ENCODE measurements at places on chromosomes 7 and 10.

GRCh38 chr10:68492118-68492517, 20.3 kb upstream of the DNA2 start:
- DNase-seq = no peak

- DNase-seq = no peak
These were observed 48.6 kb downstream of the DGKI start for GRCh38 chr7:137798073-137798763.

- no peak for DNase-seq
These were observed 104.2 kb downstream of the ARID5B start for GRCh38 chr10:62005687-62006086.

GRCh38 chr10:43128958-43129706, 9.1 kb upstream of the CSGALNACT2 start:
- no peak for DNase-seq

DNA sequence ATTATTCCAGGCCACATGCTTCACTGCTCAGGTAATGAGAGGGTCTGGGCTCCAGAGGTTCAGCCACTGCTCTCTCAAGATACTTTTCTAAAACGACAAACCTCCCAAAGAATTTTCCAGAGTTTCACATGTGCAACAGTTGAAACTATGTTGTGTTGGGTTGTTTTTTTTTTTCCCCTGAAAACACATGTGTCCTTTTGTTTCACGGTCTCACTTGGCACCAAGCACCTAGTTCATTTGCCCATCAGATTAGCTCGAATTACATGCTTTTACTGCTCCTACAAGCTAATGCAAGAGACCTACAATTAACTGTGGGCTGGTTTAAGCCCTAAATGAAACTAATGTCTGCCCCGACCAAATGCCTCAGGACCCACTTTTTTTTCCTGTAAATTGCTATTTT, 313.3 kb downstream of the FGFR2 start:
- no peak for DNase-seq

DNA sequence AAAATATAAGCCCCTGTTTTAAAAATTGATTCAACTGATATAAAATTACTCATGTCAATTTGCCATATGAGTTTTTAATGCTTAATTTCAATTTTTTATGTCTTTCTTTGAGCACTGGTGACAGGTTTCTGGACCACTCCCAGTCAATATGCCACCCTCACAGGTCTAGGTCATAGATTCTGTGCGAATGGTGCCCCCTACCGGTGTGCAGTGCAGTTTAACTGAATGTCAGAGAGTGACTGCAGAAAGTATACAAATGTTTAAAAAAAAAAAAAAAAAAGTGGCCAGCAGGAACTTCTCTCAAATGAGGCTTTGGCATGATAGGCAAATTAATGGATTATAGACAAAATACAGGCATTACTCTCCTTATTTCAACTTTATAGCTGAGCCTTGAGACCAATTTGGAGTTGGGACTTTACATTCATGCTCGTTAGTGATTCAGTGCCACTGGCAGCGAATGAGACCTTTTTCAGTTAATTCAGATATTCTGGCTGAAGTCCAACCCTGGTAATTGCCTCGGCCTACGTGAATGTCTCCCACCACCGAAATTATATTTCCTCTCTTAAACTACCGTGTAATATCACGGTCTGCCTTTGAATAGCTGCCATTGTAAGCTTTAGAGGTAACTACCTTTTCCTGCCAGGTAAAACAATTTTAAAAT, 427.6 kb downstream of the PHTF2 start:
- peak; percentile 1 for DNase-seq

DNA sequence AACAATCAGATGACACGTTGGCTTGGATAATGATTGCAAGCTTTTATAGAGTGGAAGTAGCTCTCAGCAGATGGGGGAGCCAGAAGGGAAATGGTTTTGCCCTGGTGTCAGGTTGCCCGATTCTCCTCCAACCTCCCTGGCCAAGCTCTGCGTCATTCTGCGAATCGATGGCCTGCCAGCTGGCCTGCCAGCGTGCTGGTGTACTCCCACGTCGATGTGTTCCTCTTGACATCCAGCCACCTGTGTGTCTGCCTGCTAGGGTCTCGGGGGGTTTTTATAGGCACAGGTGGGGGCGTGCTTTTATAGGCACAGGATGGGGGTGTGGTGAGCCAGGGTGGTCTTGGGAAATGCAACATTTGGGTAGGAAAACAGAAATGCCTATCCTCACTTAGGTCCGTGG, 4.6 kb downstream of the NET1 start:
- DNase-seq = no peak

DNA sequence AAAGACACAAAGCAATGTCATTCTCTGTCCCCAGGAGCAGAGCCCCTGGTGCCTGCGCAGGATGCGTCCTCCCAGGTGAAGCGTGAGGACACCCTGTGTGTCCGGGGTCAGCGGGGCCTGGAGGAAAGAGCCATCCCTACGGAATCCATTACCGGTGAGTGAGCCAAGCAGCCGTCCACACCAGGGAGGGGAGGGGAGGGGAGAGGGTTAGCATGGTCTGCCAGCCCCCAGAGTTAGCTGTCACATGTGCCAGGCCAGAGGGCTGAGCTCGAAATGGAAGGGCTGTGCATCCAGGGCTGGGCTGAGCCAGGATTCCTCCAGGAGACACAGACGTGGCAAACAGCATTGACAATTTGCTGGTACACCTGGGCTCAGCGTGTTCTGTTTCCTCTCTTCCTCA, 15.2 kb downstream of the ZNF282 start:
- DNase-seq = no peak

DNA sequence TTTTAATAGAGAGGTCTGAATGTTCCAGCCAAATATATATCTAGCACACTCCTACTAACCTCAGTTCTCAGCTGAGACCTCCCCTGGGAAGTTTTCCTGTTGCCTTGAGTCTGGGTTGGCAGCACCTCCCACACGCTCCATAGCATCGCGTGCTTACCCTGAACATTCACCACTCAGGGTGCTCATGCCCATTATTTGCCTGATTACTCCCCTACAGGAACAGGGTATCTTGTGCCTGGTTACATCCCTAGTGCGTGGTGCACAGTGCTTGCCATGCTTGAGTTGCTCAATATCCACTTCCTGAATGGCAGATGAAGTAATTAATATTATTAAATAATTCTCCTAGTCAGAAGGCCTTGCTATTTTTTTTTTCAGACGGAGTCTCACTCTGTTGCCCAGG, 269.9 kb upstream of the IMMP2L start:
- DNase-seq = no peak

- DNase-seq = no peak
These were observed 1.2 kb downstream of the GTPBP10 start for GRCh38 chr7:90347759-90348158.

- DNase-seq = no peak
These were observed 503.8 kb upstream of the CELF2 start for GRCh38 chr10:10513898-10514297.

DNA sequence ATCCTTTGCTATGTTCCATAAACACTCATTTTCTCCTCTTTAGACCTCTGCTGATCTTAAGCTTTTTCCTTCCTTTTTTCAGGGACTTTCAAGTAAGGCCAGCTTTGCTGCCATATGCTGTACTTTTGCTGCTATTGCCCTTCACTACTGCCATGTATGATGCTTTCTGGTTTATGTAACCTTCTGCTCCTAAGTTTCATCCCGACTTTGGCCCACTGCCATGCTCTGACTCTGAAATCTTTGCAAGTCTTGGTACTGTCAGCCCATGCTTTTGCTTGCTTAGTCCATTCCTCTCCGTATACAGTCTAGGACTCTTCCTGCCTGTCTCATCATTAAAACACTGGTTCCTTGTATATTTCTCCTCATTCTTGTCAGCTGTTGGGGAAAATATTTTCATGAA, 152.4 kb downstream of the RNF133 start:
- no peak for DNase-seq

GRCh38 chr7:33054261-33054964, 8.2 kb downstream of the NT5C3A start:
- no peak for DNase-seq

DNA sequence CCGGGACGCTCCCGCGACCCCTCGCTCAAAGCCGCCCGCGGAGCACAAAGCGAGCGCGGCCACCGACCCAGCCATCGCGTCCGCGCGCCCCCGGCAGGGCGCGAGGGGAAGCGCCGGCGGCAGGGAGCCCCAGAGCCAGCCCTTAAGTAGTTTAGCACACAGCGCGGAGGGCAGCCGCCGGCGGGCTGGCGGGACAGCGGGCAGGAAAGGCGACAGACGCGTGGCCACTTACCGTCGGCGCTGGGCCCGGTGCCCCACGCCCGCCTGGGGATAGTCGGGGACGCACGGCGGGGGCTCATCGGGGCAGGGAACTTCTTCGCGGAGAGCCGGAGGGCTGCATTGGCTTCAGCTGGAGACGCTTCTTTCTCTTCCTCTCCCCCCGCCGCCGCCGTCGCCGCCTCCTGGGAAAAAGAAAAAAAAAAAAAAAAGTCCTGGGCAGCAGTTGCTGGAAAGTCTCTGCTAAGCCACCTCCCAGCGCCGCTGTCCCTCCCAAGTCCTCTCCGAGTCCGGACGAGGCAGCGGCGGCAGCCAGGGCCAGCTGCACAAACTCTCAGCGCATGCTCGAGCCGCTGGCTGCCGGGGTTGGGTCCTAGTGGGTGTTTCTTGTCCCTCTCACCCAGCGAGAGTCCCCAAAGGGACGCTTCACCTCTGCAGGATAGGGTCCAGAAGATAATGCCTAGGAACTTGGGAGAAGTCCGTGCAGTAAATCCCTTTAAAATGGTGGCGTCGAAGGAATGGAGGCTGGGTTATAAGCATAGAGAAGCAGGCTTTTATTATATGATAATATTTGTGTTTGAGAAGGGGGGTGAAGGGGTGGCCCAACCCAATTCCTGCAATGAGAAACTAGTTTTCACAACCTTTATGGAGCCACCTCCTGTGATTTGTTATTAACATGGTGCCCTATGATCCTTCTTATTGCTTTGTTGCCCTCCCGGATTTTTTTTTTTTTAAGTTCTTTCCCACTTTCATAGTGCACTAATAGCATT, at the start of gene TSPAN12:
TSPAN12 (minus strand) TSS at position 557 of the 986 bp plus-strand sequence. CDS start 1,381 bp downstream, outside the sequence.
- DNase-seq = peak; percentile 36

GRCh38 chr7:100726996-100727761, 6.2 kb upstream of the ZAN start:
- no peak for DNase-seq

- no peak for DNase-seq
These were observed 68.1 kb downstream of the VPS41 start for GRCh38 chr7:38840736-38841460.

GRCh38 chr7:36192053-36192824, 39.2 kb downstream of the EEPD1 start:
- DNase-seq = no peak

DNA sequence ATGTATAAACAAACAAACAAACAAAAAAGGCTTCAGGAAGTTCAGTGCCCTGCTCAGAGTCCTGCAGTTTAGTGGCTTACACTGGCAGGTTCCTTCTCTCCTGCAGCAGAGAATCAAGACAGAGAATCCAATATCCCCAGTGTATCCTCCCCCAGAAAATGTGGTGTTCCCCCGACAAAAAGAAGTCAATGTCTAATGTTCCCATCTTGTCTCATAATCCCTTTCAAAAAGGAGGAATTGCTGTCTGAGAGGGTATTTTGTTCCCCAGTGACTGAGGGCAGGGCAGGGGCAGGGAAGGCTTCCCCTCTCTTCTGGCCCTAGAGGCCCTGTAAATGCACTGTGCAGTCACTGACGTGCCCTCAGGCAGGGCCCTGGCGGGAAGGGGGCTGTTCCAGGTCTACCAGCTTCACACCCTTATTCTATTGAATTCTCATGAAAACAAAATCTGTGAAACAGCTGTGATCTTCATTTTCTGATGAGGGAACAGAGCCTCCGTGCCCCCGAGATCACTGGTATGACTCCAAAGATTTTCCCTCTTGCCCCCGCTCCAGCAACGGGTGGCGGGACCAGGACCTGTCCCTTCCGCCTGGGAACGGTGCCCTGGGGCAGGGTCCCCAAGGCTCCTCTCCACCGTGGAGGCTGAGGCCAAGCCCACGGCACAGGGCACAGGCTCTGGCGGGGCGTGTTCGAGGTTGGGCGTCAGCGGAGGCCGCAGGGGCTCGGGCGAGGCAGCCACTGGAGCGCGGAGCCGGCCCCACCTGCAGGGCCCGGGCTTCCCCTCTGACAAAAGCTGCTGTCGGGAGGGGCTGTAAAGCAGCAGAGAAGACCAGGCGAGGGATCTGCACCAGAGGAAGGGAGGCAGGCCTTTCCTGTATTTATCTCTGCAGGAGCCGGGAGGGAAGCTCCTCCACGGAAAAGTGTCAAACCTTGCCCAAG, 13.4 kb upstream of the WDFY4 start:
- no peak for DNase-seq

DNA sequence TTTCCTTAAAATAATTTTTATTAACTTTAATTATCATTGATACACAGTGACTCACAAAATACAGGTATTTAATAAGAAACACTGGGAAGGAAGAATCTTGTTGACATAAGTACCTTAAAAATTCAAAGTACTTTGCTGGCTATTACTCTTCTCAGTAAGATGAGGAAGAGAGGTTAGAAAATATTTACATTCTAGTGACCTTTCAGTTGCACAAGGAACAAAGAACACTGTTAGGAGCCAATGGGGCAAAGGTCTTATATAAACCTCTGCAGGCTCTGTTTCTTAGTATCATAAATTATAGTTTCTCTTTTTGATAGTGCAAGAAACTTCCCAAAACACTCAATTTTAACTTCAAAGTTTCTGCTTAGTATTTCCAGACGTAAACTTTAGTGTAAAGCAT, 4.8 kb upstream of the TAX1BP1 start:
- DNase-seq = no peak

- no peak for DNase-seq
These were observed 97.9 kb downstream of the PLCE1 start for GRCh38 chr10:94091649-94092048.

DNA sequence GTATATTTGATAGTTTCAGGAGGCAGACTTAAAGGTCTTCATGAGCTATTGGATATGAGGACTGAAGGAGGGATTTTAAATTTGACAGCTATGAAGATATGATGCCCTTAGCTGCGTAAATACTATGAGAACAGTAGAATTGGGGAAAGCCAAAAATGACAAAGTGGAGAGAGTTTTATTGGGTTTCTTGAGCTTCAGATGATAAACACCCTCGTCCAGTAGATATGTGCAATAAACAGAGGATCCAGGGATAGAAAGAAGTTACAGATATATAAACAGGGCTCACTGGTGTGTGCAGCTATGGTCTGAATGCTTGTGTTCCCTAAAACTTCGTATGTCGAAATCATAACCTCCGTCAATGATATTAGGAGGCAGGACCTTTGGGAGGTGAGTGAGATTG, 131.3 kb downstream of the INHBA start:
- DNase-seq = no peak

- DNase-seq = no peak
These were observed 731.2 kb downstream of the TNS3 start for GRCh38 chr7:46850563-46851330.

DNA sequence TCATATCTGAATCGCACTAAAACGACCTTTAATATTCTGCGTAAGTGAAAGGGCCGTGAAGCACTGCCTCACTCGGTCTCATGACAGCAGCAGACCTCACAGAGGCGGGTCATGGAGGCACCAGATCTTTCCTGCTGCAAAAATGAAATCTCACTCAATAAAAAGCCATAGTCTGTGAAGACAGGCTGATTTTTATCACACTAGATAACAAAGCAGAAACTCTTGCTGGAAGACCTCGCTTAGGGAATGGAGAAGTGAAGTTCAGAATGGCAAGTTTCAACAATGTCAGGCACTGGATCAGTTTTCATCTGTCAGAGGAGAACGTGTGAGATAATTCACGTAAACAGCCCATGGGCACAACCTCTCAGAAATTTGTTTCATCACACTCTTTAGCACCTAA, 8.0 kb downstream of the SEPHS1 start:
- DNase-seq = no peak
